Right lobe of liver (tissue), 6 donors: ENCODE measurements at places on chromosomes 7 and 10.
A peak's percentile ranks its signal among the peaks of the same experiment; 100 is the strongest.

GRCh38 chr7:132932296-132933071 lies 149.4 kb downstream of the CHCHD3 start:
- DNase-seq: no peak

GRCh38 chr7:137962875-137963507 lies 38.9 kb downstream of the CREB3L2 start:
- no peak for DNase-seq

DNA sequence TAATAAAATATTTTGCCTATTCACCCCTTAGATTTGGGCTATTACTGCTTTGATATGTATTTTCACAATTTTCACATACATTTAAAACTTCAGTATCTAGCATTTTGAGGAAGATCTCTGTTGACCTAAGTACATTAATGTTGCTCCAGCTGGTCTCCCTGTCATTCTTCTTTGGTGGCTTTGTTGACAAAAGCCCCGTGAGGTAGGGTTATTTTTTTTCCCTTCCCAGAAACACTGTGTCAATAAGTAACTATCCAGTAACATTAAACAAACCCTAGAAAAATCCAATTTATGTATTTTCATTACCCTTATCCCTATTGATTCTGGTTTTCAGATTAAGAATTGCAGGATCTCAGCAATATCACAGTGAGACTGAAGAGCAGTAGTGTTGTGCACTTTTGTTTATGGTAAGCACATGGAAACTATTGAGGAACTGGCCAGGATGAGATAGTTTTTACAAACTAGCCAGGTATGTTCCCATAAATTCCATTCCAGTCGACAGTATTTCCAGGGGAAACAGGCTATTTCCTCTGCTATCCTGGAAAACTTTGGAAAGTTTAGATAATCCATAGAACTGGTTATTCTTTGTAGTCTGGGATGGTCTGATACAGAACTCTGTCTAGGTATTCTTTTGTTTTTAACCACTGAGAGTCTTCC lies 198.2 kb downstream of the PON1 start:
- DNase-seq: no peak

DNA sequence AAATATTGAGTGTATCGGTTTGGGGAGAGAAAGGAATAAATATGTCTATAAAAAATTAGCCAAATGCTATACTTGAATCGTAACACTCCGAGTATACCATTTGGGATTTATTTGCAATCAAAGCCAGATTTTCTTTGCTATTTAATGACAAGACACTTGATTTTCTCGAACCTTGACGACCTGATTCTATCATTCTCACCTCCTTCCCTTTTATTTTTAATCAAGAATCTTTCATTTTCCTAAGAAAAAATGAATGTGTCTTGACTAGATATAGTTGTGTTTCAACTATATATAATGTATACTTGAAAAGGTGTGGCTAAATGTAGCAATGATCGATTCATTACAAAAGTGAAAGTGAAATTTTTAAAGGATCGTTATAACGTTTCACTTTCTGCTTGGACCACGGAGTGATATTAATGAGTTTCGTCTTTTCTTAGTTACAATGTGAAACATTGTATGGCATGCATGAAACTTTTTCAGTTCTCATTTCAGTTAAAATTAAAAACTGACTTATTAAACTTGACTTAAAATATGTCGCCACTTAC lies 562 bp downstream of the NUB1 start:
- DNase-seq: no peak

DNA sequence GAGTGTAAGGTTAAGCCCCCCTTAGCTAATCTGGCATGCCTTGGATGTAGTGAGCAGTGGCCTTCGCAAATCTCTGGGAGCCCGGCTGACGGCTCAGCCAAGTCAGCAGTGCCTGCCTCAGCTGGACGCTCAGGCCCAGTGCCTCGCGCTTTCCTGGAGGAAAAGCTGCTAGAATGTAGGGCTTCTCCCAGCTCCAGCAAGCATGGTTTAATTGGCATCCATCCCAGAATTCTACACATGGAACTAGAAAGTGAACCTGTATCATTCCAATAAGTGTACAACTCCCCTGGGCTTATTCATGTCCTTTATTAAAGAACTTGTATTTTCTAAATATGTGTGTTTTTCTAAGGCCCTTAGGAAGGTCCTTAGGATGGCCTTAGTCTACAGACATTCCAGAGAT lies 287.8 kb upstream of the SHH start:
- no peak for DNase-seq

- no peak for DNase-seq
Measured at GRCh38 chr7:148255333-148255732, 335.2 kb upstream of the C7orf33 start.

- DNase-seq: no peak
Measured at GRCh38 chr7:124924906-124925305, 4.7 kb downstream of the POT1 start.

- DNase-seq: no peak
Measured at GRCh38 chr7:113143486-113144257, 25.3 kb upstream of the SMIM30 start.

GRCh38 chr10:9209105-9209798 lies 1154.8 kb downstream of the GATA3 start:
- DNase-seq: no peak

GRCh38 chr7:143271240-143271639 lies 8.0 kb downstream of the GSTK1 start:
- DNase-seq: no peak

DNA sequence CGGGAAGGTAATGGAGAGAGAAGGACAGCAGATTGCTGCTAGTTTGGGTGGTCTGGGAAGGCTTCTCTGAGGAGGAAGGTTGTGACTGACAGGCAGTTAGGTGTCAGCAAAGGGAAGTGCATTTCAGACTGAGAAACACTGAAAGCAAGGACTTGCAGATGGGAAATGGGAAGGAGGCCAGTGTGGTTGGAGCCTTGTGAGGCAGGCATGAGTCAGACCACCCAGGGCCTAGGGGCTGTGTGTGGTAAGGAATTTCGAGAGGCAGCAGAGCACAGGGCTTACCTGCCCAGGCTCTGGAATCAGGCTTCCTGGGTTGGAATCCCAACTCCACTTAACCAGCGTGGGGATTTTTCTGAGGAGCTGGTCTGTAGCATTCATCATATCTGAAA lies 53.5 kb downstream of the NRF1 start:
- DNase-seq: no peak

DNA sequence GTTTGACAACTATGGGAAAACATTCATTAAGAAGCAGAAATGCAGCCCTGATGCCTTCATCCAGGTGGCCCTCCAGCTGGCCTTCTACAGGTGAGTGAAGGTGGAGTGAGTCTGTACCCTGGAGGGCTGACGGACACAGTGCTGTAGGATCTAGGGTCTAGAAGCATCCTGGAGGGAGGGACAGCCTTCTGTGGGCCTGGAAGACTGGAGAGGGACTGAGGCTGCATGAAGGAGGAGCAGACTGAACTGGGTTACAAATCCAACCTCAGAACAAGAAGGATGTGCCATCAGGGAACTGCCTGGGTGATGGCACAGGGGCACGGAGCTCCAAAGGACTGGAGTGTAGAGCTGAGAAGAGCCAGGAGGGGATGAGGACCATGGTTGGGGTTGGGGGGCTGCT lies 27.5 kb upstream of the C10orf53 start:
- DNase-seq: no peak

DNA sequence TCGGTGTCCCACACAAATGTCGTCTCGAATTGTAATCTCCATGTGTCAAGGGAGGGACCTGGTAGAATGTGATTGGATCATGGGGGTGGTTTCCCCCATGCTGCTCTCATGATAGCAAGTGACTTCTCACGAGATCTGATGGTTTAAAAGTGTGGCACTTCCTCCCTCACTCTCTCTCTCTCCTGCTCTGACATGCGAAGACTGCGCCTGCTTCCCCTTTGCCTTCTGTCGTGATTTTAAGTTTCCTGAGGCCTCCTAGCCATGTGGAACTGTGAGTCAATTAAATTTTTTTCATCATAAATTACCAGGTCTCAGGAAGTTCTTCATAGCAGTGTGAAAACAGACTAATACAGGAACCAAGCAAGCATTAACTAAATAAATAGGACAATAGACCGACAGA lies 229.1 kb downstream of the GFRA1 start:
- DNase-seq: no peak

DNA sequence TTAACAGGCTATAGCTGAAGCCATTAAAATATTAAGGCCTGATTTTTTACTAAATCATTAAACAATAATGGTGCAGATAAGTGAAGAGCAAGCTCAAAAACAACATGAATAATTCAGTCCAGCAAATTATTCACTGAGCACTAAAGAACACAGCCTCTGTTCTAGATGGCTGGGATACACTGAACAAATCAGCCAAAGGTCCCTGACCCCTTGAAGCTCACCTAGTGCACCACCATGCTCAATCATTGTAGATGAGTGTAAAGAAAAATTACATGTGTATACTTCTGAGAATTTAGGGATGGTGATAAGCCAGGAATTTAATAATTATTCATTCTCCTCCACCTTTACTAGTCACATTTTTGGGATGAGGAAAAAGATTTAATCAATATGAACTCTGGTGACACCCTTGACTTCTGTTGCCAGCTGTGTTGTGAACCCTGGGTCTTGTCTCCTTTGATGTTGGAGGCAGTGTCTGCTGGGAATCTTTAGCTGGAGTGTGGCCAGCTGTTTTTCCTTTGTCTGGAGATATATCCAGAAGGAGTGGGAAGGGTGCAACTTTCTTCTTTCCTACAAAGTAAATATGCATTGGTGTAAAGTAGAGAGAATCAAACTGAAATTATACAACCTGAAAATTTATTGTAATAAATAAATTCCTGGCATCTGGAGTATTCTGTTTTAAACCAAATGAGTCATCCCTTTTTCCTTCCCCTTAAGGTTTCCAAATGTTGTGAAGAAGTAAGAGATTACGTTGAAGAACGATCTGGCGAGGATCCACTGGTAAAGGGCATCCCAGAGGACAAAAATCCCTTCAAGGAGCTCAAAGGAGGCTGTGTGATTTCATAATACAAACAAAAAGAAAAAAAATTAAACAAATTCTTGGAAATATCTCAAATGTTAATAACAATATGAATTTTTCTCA lies 4.0 kb downstream of the GNGT1 start:
- DNase-seq: no peak

DNA sequence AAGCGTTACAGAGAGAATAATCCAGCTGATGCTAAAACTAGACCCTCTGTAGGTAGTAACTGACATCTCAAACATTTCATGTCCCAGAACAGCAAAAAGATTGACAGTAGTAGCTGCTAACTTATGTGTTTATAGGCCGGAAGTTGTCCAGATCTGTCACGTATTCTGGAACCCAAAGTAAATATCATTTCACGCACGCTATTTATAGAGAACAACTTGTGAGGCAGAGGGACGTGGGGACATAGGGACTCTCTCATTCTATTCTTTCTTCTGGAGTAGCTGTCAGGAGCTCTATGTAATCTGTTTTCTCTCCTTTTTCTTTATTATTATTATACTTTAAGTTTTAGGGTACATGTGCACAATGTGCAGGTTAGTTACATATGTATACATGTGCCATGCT lies 22.3 kb downstream of the AGK start:
- DNase-seq: no peak

DNA sequence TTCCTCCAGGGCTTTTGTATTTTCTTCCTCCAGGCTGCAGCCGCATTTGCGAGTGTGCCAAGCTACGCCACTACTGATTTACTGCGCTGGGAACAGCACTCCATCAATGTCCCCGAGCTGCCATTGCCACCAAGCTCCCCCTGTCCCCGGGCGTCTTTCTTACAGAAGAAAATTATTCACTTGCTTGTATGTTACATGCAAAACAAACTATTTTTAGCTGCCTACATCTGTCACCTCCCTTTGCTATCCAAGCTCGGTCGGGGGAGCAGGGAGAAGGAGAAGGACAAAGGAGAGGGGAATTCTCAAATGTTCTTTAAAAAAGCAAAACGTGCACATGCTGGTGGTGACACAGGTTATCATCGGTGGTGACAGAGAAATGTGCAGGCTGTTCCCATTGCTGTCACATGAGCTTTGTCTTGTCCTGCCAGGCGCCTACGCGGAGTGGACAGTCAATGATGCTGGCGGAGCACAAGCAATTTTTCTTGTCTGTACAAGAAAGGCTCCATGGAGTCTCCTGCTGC lies 93.1 kb downstream of the ADARB2 start:
- DNase-seq: no peak

GRCh38 chr10:46106410-46107255 lies 60.6 kb upstream of the MSMB start:
- peak; percentile 85 for DNase-seq

DNA sequence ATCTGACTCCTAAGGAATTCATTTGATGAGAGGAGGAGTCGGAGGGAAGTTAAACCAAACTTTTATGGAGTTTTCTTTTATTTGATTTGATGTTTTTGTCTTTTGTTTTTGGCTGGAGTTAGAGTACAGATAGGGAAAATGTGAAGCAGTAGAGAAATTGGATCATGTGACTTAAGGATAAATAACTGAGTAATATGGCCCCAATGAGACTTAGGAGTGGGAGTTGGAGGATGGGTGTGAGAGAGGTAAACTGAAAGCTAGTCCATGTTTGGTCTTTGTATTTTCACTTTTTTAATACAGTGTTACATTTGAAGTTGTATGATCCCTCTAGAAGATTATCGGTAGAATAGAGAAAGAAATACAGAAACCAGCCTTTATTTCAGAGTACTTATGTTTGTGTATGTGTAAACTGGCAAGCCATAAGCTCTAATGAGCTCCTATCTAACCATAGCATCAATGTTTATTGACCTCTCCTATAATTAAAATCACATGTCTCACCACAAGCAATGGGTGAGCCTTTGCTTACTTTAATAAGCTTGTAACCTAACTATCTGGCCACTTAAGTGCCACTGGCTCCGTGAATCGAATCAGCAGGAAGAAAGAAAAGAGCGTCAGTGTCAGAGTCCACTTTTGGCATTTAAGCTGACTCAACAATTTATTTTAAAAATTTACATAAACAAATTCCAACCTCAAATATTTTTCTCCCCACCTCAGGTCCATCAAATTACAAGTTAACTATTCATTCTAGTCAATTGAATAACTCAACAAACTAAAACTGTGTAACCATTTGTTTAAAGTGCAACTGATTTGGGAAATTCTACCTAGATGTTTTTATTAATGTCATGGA lies 113.8 kb downstream of the EPDR1 start:
- no peak for DNase-seq

DNA sequence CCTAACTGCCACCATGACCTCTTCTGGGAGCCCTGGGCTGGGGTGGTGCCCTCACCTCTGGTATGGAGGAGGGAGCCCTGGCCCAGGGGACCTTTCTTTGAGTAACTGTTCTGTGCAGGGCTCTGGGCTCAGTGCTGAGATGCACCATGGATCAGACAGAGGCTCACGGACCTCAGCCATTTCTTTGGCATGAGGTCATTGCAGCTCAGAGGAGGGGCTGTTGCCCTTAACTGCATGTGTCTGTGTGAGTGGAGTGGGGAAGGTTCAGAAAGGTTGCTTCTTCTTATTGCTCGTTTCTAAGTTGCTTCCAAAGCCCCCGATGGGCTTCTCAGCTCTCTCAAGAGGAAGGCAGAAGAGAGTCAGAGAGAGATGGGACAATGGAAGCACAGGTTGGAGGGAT lies 233.9 kb downstream of the RPS24 start:
- no peak for DNase-seq

GRCh38 chr10:64109926-64110495 lies 588.8 kb downstream of the REEP3 start:
- no peak for DNase-seq

DNA sequence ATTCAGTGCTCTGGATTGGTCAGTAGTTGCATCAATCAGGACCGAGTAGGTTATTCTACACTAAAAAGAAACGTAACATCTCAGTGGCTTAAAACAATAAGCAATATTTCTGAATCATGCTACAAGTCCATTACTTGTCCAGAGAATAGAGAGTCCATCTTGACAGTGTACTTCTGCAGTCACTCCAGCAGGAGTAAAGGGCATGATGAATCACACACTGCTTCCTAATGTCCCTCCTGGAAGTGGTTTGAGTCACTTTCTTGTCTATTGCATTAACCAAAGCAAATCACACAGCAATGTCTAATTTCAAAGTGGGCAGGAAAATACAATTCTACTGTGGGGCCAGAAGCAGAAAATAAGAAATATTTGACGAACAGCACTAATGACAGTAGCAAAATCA lies 124.8 kb downstream of the TSPAN12 start:
- no peak for DNase-seq
